GOT3 (cell line): ENCODE measurements at places on chromosomes 6 and 20.

DNA sequence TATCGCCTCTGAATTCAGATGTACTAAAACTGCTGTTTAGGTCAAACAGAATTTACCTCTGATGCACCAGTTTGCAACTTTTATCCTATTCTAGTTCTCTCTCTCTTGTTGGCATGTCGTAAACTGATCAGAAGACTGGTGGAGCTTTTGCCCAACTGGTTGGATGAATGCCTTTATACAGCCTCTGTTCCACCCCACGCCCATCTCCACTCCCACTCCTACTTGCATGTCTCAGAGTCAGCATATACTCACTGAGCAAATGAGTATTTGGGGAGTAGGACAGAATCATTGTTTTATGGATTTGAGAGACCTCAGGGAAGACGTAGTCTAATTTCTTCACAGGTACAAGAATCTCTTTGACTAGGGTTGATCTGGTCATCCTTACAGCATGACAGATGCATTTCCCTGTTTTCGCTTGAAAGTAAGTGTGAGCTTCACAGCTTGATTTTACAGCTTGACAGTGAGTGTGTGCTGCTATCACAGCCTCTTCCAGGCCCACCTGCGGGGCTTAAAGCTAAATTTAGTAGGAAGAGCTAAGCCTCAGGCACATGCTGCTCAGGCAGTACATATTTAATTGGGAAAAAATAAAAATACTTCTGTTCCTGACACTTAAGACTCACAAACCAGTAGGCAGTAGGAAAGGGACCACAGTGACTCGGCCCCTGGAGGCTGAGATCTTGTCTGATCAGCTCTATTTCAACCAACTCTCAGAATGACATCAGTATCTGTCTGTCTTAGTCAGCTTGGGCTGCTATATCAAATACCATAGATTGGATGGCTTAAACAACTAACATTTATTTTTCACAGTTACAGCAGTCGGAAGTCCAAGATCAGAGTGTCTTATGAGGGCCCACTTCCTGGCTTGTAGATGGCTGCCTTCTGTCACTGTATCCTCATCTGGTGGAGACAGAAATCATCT is 30.4 kb downstream of the TRMT6 start:
- DNase-seq, result no peak

DNA sequence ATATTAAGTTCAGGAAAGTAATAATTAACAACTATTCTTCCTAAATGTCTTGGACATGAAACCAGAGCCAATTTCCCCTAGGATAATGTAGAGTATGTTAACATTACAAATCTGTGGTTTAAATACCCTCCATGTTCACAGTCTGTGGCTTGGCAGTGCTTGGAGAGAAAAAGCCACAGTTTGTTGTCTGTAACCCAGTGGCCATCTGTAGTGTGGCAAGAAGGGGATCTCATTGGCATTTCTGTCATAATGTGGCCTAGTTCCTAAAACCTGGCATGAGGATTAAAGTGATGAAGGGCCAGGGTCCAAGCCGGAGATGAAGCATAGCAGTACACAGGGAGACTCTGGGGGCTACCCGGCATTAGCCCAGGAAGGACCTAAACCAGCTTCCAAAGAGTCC is 31.2 kb downstream of the SYNE1 start:
- DNase-seq, result no peak

- no peak for DNase-seq
Measured at GRCh38 chr6:72064399-72064975, 178.1 kb downstream of the RIMS1 start.

- DNase-seq, result no peak
Measured at GRCh38 chr6:124868481-124868880, 93.8 kb upstream of the RNF217 start.

- DNase-seq, result no peak
Measured at GRCh38 chr6:135344526-135344925, 153.0 kb downstream of the AHI1 start.

DNA sequence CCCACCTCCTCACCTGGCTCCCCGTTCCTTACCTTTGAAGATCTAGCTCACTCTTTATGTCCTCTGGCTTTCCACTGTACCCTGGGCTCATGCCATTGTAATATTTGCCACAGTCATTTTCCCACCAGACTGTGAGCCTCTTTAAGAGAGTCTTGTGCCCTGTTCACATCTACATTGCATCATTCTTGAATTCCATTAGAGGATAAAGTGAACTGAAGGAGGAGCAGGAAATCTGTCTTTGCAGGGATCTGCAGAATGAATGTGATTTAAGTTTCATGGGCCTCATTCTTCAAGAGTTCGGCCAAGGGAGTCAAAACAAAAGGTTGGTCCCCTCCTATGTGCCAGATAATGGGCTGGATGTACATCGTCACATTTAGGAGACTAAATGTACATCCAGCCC is 272.6 kb upstream of the CITED2 start:
- no peak for DNase-seq

GRCh38 chr20:61569825-61570224 is 317.8 kb downstream of the CDH4 start:
- no peak for DNase-seq

- DNase-seq, result no peak
Measured at GRCh38 chr6:124960757-124961463, 1.3 kb upstream of the RNF217 start.

- DNase-seq, result no peak
Measured at GRCh38 chr20:32580970-32581838, 3.9 kb downstream of the NOL4L start.

- no peak for DNase-seq
Measured at GRCh38 chr6:45920819-45921511, 94.7 kb downstream of the CLIC5 start.

DNA sequence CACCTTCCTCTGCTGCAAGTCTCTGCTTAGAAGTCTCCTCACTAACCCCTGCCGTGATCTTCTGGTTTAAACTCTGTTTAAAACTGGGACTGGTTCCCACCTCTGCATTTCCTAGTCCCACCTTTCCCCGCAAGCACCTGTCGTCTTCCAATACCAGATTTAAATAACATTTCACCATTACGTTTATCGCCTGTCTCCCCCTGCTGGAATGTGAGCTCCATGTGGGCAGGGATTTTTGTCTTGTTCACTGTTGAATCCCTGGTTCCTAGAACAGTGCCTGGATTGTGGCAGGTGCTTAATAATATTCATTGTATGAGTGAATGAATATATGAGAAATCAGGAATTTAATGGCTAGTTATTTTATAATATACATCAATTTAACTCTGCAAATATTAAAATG is 2.7 kb downstream of the GUCA1A start:
- DNase-seq, result no peak

DNA sequence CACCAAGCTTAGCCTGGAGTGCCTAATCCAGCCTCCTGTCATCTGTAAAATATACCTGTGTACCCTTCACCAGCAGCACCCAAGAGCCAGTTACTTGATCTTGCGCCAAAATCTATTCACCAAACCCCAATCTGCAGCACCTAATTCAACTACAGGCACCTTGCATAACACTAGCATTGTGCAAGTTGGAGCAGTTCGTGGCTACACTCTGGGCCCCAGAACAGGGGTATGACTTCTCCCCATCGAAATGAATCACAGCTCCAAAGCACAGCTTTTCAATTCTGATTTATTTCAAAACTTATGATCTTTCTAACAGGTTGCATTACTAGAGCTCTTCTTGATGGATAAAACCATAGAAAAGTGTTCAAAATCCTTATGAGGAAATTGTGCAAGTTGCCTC is 100.4 kb upstream of the TCF21 start:
- DNase-seq, result no peak

- DNase-seq, result no peak
Measured at GRCh38 chr6:71345476-71346333, 57.1 kb downstream of the OGFRL1 start.

DNA sequence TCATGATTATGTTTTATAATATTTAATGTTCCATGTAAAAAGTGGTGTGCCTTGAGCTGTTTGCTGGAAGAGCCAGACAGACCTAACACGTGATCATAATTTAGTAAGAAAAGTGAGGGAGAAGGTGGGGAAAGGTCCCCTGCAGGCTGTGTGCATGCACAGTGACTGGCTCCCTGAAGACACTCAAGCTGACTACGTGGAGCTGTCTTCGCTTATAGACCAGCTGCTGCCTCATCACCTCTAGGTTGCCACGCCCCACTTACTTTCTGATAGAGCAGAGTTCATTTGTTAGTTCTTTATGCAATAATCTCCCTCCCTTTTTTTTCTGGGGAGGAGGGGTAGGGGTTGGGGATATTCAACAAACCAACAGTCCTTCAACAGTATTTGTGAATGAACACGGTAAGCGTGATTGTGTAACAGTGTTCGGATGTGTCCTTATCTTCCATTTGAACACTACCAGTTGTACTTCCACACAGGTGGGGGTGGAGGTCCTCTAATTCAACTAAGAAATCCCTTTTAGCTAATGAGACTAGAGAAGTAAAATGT is 157.3 kb downstream of the BACH2 start:
- DNase-seq, result no peak

DNA sequence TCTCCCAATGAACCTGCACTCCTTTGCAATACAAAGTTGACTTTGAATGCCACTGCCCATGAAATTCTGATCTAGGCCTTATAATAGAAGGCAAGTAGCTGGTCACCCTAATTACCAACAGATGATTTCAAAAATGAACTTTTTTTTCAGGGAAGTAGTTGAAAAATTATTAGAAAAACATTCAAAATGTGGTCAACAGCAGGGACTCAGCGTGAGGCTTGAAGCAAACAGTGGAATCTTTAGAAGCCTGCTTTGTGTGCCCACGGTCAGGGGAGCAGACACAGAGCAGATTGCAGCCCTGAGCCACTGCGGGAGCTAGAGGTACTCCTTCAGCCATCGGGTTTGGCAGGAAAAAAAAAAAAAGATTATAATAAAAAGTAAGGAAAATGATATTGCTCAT is 87.1 kb upstream of the HEY2 start:
- no peak for DNase-seq

- no peak for DNase-seq
Measured at GRCh38 chr20:9195031-9195430, 126.1 kb downstream of the PLCB4 start.

- DNase-seq, result no peak
Measured at GRCh38 chr6:54286141-54286540, 22.1 kb upstream of the TINAG start.

DNA sequence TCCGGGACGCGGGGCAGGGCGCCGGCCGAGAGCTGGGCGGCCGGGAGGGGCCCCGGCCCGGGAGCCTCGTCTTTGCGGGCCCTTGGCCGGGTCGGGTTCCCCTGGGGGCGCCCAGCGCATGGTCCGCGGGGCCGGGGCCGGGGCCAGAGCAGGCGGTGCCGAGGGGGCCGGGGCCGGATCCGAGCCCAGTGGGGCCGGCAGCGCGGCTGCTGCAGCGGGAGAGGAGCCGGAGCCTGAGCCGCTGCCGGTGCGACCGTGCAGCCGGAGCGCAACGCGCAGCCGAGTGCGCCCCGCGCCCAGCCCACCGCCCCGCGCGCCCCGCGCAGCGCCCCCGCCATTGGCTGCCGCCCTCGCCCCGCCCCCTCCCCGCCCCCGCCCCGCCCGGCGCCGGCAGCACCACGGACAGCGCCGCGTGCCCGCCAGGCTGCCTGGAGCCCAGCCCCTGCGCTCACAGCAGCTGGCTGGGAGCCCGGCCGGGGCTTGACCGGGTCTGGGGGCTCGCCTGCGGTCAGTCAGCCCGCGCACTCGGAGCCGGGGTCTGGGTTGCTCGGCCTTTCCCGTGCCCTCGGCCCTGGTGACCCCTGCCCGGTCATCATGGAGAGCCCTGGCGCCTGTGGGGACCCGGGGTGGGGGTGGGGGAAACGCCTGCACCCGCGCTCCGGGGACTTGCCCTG is at the start of gene HRH3:
Gene HRH3, minus strand, starts transcription at position 287 of the 674 bp plus-strand sequence. CDS start 308 bp downstream, outside the sequence.
- DNase-seq, result no peak
